Brain microvascular endothelial cell (primary cell): ENCODE measurements at places on chromosomes 2 and 18.
A peak's percentile ranks its signal among the peaks of the same experiment; 100 is the strongest.

- no peak for DNase-seq
Observed at GRCh38 chr2:174654419-174654941, 56.9 kb upstream of the WIPF1 start.

DNA sequence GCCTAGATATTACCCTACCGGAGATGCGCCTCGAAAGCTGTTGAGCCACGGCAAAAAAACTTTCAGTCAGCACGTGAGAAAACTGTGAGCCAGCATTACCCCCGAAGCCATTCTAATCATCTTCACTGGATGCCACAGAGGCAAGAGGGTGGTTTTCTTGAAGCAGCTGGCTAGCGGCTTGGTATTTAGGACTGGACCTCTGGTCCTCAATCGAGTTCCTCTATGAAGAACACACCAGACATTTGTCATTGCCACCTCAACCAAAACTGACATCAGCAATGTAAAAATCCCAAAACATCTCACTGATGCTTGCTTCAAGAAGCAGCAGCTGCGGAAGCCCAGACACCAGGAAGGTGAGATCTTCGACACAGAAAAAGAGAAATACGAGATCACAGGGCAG, 52.8 kb upstream of the SLC66A3 start:
- no peak for DNase-seq

DNA sequence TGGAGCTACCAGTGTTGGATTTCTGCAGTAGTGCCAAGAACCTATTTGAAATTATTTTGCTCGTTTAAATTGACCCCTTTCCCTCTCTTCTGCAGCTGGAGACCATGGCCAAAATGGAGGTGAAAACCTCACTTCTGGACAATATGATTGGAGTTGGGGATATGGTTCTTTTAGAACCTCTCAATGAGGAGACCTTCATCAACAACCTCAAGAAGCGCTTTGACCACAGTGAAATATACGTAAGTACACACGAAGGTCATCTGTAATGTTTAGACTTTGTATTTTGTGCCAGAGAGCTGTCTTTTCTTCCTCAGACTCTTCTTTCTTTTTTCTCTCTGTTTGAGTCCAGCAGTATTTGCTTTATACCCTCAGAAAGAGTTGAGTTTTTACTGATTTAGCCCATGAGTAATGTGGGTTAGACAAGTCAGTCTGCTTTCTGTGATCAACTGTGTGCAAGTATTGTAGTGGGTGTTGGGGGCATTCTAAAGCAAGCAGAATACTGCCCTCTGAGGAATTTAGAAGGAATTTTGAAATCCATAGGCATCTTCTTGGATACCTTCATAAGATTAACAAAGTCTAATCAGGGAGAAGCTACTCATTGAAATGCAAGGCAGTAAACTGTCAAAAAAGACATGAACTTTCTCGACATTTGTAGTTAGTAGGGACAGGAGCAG, 31.7 kb downstream of the MYO1B start:
- no peak for DNase-seq

GRCh38 chr2:27634291-27634690, 5.4 kb downstream of the GPN1 start:
- no peak for DNase-seq

GRCh38 chr2:181774685-181775084, 94.4 kb upstream of the NEUROD1 start:
- peak; percentile 48 for DNase-seq

- DNase-seq = no peak
Observed at GRCh38 chr18:59509481-59510442, 150.7 kb upstream of the LMAN1 start.

- peak; percentile 87 for DNase-seq
Observed at GRCh38 chr2:38076710-38077430, 919 bp upstream of the CYP1B1 start.

GRCh38 chr2:198096002-198096401, 291.6 kb downstream of the PLCL1 start:
- no peak for DNase-seq

DNA sequence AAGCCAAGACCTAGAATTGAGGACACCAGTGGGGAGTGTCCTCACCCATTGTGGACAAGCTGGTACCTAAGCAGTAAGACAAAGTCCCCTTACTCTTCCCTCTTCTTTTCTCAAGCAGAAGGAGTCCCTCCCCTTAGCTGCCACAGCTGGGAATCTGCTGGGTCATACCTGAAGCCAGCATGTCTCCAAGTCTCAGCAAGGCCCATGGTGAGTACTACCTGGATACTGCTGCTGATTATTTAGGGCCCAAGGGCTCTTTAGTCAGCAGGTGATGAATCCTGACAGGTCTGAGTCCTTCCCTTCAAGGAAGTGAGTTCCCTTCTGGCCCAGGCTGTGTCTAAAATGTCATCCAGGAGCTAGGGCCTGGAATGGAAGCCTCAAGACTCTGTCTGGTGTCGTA, 198.6 kb upstream of the STK17B start:
- DNase-seq = no peak

DNA sequence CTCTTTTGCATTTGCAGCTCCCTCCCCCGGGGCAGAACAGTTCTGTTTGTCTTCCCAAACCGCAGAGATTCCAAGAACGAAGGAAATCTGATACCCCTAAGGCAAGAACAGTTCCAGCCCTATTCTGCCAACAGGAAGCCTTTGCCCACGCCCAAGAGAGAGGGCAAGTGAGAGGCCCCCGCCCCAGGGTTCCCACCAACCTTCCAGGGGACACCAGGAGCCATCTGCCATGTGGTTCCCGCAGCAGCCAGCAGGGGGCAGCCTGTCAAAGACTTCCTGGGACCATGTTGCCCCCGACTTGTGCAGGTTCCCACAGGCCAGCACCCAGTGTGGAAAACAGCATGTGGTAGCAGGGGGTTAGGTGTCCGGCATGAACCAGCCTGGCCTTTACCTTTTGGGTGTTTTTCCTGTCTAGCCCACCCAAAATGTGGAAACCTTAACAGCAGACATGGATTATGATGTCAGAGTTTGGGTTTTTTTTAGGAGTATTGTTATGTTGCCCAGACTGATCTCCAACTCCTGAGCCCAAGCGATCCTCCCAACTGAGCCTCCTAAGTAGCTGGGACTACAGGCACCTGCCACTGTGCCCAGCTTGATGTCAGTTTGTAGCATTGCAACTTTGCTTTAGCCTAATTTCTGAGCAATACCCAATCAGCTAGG, 21.7 kb upstream of the EFHD1 start:
- DNase-seq = peak; percentile 54

DNA sequence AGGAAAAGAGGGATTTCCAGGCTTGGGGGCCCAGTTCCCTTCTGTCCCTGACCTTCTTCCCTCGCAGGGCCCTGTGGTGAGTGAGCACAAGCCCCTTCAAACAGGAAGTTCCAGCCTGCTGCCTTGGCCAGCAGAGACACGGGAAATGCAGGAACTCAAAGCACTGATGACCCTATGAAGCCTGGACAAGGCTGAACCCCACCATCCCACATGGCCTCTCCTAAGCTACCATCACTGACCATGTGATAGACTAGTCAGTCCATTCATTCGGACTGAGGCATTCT, 196.4 kb downstream of the TNS1 start:
- DNase-seq = no peak

DNA sequence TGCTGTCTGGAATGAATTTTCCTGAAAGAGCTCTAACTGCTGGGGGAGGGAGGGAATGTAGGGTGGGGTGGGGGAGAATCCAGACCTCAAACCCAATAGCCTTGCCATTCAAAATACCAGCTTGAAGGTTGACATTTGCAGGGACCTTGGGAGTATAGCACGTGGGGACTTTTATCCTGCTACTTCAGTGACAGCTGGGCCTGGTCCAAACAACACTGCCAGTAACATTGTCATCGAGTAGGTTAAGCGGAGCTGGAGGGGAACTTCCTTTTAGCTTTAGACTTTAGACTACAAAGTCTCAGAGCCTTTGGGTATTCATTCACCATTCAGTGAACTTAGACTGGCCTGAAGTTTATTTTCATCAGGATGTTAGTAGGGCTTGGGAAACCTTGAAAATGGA, 248.7 kb downstream of the MEIS1 start:
- DNase-seq = no peak

DNA sequence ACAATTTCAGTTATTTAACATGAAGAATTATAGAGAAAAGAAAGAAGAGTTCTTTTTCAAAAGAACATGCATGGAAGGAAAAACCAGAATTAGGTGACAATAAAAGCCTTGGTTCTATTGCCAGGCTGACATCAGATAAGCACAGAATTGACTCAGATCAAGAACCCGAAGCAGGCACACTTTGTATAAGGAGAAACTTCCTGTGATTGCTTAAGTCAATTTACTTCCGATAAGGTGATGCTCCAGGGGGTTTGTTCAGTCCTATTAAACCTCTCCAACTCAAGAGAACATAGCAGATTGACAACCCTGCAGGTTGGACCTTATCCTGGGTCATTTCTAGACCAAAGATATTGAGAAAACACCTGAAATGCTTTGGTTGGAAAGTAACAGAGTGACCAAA, 31.4 kb downstream of the GAREM1 start:
- no peak for DNase-seq

DNA sequence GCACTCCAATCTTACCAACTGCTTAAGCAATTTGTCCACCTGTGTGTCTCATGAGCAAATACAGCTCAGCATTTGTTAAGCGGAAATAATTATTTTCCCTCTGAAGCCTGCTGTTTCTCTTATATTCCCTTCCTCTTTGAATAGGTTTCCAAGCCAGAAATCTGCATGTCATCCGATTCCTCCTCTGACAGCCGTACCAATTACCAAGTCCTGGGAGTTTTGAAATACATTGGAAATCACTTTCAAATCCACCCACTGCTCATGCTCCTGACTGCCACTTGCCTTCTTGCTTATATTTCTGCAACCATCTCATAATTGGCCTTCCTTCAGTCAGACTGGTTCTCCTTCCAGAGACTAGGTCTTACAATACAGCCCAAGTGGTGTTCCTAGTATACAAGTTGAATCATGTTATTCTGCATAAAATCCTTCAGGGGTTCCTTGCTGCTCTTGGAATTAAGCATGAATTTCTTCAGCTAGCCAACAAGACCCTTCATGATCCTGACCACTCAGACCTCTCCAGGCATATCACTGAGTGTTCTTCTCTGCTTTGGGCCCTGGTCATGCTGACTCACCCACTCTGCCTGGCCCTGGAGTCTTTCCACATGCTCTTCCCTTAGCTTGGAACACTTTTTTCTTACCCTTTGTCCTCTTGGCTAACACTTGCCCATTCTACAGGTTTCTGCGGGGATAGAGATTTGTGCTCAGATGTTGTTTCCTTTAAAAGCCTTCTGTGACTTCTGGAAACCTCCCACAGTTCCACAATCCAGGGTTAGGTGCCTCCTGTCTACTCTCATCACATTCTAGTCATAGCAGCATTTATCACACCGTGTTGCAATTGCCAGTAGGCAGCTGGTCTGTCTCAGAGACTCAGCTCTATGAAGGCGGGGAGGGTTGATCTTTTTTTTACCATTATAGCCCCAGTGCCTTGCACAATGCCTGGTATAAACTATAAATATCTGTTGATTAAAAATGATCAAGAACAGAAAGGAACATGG, 157.6 kb downstream of the ARL6IP6 start:
- DNase-seq = no peak

DNA sequence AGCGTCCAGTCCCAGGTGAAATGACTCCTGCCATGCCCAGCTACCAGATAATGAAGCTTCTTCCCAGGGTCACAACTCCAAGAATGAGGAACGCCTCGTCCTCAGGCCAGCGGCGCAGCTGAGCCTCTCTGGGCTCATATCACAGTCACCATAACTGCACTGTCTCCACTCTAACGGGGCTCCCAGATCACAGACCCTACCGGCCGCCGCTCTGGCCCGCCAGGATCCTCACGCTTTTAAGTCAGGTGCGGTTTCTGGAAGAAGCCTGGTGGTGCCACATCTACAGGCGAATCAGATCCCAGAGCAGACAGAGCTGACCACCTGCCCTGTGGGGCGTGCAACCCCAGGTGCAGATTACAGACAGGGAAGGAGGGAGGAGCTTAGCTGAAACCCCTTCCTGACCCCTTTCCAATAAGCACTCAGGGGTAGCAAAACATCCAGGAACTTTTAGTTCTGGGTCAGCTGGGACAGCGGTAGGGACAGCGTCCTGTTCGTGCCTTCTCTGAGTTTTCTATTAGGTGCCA, 3.7 kb upstream of the ACKR3 start:
- DNase-seq = no peak

DNA sequence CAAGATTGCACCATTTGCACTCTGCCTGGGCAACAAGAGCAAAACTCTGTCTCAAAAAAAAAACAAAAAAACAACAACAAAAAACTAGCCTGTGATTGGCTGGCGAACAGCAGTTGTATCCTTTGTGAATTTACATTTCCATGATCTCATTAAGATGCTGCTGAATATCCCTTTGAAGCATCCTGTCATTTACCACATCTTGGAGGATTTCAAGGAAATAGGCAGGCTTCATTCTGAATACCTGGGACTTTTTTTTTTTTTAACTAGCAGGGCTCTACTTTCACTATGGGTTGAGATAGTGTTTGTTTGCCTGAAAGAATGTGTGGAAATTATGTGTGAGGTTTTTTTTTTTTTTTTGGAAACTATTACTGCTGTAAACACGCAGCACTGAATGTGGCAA, 49.6 kb upstream of the RPL31 start:
- no peak for DNase-seq

DNA sequence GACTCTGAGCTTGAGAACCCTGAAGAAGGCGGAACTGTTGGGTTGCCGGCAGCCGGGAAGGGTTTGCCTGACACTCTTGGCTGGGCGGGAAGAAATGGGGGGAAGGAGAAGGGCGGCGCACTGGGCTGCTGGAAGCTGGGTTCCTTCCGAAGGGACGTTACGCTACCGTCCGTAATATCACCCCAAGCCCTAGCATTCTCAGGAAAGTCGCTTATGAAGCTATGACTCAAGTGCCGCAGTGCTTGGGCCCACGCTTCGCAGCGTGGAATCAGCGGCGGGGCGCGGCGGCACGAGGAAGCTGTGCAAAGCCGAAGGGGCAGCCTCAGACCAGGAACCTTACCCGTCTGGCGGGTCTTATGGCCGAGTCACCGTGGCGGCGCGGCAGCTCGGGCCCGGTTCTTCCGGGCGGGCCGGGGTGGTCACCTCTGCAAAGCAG, 50.2 kb upstream of the SIGLEC15 start:
- DNase-seq = peak; percentile 45

DNA sequence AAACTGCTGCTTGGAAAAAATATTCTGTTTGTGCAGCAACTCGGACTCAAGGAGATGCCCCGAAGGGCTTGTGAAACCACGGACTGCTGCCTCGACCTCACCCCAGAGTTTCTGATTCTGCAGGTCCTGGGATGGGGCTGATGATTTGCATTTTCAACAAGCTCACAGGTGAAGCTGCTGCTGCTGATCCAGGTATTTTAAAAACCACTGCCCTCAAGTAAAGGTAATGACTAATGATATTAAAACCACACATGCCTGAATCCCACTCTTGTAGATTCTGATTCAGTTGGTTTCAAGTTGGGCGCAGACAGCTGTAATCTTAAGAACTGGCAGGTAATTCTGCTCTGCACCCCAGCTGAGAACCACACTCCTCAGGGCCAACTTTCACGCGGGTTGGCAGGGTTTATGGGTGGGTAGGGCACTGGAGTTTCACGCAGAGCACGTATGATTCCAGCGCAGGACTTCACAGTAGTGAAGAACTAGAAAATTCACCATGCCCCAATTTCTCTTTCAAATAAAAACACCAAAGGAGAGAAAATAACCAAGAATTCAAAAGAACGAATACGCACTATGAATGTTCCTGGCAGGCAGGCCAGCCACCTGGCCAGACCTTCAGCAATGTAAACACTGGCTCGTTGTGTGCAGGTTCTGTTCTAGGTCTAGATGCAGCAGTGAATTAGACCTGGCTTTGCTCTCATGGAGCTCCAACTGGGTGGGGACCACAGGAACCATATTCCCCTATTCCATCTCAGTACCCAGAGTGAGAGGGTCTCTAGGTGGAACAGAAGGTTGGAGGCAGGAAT, 74.6 kb upstream of the ZFP36L2 start:
- no peak for DNase-seq

GRCh38 chr2:212915121-212915782, 236.2 kb downstream of the IKZF2 start:
- DNase-seq = no peak

- DNase-seq = no peak
Observed at GRCh38 chr2:8984157-8984556, 19.3 kb downstream of the MBOAT2 start.
